Stimulated activated CD8-positive, alpha-beta memory T cell treated with anti-CD3 and anti-CD28 coated beads, Interleukin-12 subunit alpha, Interleukin-12 subunit beta, amount 100 ng/mL, for 1 hour (primary cell): ENCODE measurements at places on chromosomes 5 and 9.

GRCh38 chr9:34628656-34629490 lies at the start of gene ARID3C:
ARID3C (minus strand) TSS chr9:34629066; CDS start chr9:34628014, 1,052 bp downstream.
- no peak for DNase-seq

- no peak for DNase-seq
These were observed 16.1 kb upstream of the FRRS1L start for GRCh38 chr9:109182940-109183798.

- DNase-seq, result no peak
These were observed 7.1 kb downstream of the NFX1 start for GRCh38 chr9:33297432-33297831.

- no peak for DNase-seq
These were observed 31.7 kb downstream of the GSN start for GRCh38 chr9:121299467-121300282.

DNA sequence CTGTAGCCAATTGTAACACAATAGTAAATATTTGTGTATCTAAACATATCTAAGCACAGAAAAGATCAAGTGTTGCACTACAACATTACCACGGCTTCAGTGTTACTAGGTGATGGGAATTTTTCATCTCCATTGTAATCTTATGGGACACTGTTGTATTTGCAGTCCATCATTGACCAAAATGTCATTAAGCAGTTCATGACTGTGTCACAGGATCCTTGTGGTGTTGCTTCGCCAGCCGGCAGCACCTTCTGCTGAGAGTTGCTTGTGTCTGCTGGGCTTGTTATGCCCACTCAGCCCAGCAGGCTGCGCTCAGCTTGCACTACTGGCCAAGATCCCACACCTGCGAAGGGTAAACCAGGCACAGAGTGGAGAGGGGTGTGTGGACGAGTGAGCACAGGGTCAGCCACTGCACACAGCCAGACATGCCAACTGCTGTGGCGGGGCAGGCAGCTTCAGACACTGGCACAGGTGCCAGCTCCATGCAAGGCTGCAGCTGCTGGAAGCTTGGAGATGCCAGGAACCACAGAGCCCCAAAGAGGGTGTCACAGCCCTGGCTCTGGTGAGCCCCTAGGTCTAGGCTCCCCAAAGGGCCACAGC lies 273.7 kb downstream of the CETN3 start:
- no peak for DNase-seq

DNA sequence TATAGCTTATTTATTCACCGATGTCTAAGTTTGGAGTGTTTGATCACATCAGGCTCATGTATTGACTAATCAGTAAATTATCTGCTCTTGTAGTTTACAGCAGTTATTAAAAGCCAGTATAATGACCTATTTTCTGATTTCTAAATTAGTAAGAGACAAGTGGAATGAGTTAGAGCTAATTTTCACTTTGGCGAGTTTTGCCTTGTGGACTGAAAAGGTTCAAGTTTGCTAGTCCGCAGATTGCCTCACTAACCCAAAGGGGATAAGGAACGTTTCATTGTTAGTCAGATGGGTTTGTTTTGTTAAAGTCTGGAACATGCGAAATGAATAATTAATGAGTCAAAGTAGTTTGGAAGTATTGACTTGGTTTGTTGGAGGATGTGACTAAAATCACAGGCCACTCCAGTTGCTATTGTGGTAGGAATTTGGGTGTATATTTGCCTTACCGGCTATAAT lies 40.1 kb downstream of the SMARCA2 start:
- DNase-seq, result no peak

- DNase-seq, result no peak
These were observed 229.7 kb upstream of the PIK3R1 start for GRCh38 chr5:67985686-67986387.

DNA sequence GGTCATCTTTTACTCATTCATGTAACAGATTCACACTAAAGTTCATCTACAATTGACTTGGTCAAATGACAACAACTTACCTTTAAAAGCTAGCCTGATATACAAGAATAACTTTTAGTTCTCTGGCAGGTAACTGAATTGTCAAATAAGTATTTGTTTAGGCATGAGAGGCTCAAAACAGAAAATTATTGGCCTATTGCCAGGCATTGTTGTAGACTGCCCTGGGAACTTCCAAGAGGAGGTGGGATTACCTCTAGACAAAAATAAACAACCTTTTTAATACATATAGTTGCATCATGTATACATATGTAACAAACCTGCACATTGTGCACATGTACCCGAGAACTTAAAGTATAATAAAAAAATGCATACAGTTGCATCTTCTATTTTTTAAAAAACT lies 18.2 kb upstream of the SLCO4C1 start:
- DNase-seq, result no peak

DNA sequence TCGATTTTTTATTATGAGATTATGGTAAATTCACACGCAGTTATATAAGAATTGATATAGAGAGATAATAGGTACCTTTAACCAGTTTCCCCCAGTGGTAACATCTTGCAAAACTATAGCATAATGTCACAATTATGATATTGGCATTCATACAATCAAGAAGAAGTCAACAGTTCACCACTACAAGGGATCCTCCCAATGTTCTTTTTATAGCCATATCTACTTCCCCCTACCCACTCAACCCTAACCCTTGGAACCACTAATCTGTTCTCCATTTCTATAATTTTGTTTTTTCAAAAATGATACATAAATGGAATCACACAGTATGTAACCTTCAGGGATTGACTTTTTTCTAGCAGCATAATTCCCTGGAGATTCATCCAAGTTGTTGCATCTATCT lies 9.8 kb downstream of the ACTL7B start:
- DNase-seq, result no peak

GRCh38 chr5:78587775-78588291 lies 60.7 kb downstream of the LHFPL2 start:
- no peak for DNase-seq

GRCh38 chr5:418162-419121 lies 24.5 kb upstream of the EXOC3 start:
- no peak for DNase-seq

DNA sequence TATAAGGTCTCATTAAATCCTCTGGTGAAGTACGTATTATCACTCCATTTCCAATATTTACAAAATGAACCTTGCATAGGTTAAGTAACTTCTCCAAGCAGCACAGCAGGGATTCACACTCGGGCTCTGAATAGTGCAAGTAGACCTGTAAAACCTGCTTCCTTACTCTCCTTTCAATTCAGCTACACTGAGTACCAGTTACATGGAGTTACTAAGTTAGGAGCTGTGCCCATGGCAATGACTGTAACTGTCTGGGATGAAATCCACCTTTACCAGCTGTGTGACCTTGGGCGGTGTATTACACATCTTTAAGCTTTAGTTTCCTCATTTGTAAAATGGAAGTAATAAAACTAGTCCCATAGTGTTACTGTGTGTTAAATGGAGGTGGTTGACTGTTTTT lies 15.9 kb upstream of the MOB3B start:
- no peak for DNase-seq

GRCh38 chr5:80399526-80400239 lies 8.2 kb upstream of the ZFYVE16 start:
- no peak for DNase-seq

GRCh38 chr9:21549251-21549765 lies 67.2 kb upstream of the IFNE start:
- DNase-seq, result no peak

DNA sequence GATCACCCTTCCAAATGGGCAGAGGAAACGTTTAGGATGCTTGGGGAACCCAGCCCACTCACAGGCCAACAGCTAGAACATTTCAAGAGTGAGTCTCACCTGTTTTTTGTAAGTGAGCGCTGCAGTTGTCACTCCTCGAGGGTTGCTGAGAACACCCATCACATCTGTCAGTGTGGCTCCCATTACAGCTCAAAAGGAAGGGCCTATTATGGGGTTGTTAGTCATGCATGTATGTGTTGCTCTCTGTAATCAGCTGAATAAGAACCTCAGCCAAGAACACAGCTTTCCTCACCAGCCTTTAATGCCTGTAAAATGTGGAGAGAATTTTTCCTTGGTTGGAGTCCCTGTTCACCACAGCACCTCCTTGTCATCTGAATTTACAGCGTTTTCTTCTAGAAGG lies 196.3 kb upstream of the KLF4 start:
- DNase-seq, result no peak

- no peak for DNase-seq
These were observed 13.9 kb downstream of the PCDH12 start for GRCh38 chr5:141944076-141944475.

DNA sequence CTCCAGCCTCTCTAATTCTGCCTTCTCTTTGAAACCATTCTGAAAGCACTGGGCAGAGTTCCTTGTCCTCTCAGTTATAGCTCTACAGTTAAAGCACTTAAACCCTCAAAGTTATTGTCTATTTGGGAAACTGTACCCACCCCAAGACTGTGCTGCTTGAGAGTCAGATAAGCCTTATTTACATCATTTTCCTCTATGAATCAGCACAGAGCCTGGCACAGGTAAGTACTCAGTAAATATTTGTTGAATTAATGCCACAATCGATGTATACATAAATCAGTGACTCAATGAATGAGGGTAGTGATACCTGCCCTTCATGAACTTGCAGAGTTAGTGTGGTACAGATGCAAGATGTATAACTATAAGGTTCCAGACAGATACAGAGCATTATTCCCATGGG lies 549.4 kb upstream of the KLF4 start:
- no peak for DNase-seq

GRCh38 chr9:112337547-112337946 lies 4.1 kb upstream of the PTBP3 start:
- no peak for DNase-seq

DNA sequence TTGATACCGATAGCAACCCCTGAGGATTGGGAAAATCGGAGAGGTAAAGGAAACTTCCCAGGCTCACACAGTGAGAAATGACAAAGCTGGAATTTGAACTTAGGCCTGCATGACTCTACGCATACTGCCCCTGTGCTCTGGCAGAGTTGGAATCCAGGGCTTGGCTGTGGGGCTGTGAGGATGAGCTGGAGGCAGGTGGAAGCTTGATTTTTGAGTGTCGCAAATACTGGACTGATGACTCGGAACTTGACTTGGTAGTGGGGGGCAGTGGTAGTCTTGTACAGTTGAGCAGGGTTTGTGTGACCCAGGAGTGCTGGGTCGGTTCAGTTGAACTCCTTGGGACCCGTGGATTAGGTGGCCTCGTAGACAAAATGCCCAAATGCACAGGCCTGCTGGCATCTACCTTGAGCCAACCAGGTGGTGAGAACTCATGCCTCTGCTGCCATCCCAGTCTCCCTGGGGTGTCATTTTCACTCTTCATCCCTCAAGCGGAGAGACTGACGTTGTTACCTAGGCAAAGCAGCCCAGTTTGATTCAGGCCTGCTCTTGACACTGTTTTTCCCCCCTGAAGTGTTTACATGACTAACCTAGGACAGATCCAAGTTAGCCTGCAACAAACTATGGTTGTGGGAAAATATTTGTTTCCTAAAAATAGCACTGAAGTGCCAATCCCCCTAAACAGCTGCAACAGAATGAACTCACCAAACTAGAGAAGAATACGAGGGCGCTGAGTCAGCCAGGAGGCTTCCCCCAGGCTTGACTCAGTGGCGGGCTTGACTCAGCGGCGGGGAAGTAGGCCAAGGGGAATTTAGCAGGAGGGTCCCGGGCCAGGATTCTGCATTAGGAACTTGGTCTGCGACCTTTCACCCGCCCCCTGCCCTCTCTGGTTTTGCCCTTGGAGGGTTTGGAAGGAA lies 45.7 kb upstream of the ORM1 start:
- no peak for DNase-seq

DNA sequence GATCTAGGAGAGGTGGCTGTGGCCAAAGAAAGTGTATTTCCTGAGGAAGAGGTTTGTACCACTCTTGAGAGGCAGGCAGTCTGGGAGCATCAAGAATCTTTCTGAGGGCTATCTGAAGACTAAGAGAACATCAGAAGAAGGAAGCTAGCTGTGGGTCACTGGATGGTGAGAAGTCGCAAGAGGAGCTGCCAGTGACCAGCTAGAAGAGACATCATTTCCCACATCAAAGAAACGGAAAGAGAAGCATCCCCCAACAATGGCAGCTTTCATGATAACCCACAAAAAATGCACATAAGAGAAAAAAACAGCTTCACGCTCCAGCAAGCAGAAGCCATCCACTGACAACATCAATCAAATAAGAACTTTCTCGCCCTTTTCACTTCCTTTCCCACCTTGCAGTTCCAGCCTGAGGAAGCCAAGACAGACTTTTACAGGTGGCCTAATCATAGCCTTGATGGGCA lies 25.0 kb upstream of the CEP78 start:
- no peak for DNase-seq

- no peak for DNase-seq
These were observed 35.7 kb downstream of the EXD3 start for GRCh38 chr9:137387114-137387890.

DNA sequence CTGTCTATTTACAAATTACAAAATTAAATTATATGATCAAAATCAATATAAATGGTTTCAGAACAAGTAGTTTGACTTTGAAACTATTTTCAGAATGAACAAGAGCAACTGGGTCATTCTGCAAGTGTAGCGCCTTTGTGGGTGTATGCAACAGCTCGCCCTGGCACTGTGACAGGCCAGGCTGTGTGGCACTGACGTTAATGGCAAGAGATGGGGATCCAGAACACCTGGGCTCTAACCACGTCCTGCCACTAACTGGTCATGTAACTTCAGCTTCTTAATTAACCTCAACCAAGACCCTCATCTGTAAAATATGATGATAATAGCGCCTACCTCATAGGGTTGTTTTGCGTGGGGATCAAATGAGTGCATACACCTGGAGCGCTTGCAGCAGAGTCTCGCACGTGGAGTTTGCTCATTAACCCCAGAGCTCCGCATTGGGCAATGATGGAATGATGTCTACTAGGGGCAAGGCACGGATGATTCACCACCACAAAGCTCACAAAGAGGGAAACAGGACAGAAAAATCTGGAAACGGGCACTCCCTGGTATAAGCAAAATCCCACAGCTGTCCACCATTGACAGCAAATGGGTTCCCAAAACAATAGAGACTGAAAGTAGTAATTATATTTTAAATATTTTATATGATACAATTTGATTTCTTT lies 639.4 kb downstream of the SEMA5A start:
- DNase-seq, result no peak

DNA sequence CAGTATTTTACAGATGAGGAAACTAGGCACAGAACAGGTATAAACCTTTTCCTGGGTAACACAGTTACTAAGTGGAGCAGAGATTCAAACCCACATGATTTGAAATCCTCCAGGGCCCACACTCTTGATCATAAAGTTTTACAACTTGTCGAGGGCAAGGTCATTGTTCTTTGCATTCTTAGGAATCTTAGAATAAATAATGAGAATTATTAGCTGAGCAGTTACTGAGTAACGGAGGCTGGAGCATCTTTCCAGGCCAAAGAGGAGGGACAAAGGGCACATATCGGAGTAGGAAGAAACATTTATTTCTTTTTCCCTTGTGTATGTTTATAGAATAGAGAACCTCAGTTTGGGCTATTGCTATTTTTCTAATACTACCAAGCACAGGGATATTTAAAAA lies 27.1 kb upstream of the F2R start:
- no peak for DNase-seq

DNA sequence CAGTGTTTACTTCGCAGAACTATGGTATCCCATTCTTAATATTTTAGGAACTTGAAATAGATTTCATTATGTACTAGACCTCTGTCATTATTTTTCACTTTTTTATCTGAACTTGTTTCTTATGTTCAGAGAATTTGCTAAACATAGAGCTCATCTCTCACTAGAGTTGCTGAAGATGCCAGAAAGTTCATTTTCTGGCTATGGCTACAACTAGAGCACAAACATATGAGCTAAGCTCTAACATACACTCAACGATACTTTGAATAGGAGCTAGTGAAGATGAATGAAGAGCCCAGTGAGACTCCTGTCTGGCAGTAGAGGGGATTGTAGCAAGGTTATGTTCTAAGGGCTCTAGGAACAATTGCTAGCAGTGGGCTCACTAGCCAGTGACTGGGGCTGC lies 582.2 kb downstream of the KIF4B start:
- no peak for DNase-seq

GRCh38 chr5:56858777-56859442 lies 43.6 kb downstream of the MAP3K1 start:
- no peak for DNase-seq
